ENCODE measurements at places on chromosomes 3 and 15.

- no peak for DNase-seq
Measured at GRCh38 chr15:66580643-66581042, 14.8 kb upstream of the LCTL start.

DNA sequence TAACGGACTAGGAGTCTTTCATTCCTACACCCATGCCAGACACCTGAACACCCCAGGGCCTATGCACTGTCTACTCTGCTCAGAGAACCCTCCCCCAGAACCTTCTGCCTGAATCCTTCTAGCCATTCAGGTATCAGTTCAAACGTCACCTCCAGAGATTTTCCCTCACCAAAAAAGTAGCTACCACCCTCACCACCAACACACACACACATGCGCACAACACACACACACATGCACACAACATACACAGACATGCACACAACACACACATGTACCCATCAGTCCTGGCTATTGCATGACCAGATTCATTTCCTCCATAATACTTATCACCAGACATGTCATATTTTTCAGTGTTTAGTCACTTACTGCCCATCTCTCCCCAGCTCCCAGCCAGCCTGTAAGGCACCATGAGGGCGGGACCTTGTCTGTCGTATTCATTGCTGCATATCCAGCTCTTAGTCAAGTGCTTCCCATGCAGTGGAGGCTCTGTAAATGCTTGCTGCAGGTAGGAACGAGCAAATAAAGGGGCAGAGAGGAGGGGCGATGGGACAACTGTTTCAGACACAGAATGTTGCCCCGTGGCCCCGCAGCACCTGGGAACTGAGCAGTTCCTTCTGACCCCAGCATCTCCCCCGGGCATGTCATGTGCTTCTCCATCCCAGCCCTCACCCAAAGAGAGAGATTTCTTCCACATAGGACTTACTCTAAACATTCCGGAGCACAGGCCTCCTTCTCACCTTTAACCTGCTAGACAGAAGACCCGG, 29.2 kb downstream of the XXYLT1 start:
- DNase-seq, result no peak

GRCh38 chr15:61227269-61227949, 1.7 kb downstream of the RORA start:
- DNase-seq, result peak; percentile 27

DNA sequence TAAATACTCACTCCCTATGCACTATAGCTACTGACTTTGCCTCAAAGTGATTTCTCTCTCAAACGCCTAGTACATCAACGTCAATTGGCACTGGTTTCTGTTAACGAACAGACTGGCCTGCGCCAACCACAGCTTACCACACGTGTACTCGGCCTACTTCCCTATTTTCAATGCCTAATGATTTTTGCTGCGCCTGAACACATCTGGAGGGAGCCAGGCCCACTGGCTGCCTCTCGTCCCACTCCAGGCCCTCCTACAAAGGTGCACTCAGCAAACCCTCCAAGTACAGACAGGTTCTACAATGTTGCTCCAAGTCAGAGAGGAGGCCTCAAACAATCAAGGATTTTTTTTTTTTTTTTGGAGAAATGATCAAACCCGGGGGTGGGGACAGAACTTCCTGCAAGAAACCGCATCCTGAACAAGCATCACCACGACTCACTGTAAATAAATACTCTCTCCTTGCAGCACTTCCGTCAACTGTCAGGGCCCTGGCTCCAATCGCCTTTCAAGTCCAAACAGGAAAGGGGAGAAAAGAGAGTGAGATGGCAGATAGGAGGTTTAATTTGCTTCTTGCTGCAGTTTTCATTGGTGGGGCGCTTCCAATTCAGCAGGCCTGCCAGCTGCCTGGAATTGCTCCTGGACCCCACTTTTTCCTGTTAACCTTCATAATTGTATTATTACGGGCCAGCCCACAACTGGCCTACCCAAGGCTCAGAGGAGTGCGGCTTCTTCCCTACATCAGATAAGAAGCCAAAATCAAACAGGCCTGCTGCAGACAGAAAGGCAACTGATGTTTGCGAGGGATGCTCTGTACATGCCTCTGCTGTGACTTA, 139.3 kb downstream of the FOXP1 start:
- DNase-seq, result no peak

DNA sequence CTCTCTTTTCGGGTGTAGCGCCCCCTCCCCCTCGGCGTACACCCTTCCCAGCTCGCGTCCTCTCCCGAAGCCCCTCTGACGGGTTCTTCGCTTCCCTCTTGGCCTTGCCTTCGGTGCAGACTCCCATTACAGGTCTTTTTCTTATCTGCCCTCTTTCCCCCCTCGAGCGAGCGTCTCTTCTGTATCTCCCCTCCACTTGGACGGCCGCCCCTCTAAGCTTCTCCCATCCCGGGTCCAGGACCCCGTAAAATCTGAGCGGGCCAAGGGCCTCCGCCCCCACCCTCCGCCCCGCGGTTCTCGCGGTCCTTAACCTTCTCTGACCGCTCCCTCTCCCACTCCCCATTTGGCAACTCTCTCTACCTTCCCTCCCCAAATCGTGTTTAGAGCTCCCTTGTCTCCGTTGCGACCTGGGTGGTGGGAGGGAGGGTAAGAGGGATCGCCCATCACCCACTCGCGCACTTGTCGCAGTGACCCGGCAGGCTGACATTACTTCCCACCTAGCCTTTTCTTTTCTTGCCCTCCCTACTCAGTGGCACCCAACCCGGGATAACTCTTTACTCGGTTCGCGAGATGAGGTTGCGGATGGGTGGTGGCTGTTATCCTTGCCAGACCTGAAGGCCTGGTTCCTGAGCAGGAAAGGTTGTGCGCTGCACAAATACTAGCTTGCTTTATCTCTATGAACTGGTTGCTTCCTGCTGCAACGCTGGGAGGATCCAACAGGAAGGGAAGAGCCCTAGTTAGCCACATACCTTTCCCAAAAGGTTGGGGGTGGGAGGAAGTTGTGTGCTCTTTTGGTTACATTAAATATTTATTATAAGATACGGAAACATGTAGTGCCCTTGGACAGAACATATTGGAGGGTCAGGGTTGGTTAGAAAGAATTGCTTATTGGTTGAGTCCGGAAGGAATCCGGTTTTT, 922 bp downstream of the RAB11A start:
- no peak for DNase-seq

DNA sequence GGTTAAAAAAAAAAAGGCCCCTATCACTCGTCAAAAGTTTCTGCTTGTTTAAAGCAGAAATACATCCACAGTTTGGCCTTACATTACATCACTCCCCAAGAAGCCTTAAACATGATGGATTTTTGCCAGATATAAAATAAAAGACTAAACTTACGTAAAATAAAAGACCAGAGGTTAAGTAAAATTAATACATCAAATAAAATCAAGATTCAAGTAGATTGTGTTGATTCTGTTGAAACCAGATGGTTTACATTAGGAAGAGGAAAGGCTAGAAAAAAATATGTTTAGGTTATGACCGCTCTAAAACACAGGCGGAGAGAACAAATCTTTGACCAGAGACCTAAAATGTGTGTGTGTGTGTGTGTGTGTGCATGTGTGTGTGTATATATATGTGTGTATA, 104.1 kb downstream of the DUT start:
- no peak for DNase-seq

DNA sequence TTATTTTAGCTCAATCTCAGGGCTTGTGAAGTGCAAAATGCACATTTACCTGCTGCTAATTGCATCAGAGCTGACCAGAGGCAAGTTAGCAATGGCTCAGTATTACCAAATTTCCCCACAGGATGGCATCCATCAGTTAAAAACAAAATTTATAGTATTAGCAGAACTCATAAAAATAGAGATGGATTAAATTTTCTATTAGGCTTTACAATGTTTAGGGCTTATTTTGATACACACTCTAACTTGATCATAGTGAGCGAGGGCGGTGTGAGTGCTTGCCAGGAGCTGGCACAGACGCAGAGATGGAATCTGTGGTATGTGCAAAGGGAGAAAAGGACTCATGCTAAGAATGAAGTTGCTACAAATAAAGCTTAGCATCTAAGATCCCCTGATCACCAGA, 241.0 kb downstream of the NSUN3 start:
- no peak for DNase-seq

DNA sequence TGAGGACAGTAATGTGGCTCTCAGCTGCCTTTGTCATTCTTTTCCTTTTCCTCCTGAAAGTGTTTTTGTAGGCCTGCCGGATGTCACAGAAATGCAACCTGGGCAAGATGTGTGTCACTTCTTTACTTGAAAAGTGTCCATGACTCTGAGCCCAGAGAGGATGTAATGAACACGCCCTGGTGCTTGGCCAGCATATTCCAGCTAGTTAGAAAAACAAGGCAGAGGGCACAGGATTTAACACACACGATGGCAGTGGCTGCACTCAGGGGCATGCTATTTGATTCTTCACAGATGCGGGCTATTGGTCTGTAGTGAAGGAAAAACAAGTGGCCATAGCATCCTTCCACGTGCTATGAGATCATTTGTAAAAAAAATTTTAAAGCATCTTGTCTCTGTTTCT, 30.3 kb upstream of the PTX3 start:
- no peak for DNase-seq

DNA sequence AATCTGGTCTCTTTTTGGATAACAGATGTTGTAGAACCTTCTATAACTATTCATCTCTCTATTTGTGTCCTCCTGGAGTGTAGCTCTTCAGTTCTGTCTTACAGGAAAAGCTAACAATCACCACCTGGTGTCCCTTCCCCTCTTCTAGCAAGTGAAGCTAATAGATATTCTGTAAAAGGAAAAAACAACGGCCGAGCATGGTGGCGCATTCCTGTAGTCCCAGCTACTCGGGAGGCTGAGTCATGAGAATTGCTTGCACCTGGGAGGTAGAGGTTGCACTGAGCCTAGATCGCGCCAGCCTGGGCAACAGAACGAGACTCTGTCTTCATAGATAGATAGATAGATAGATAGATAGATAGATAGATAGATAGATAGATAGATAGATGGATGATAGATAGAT, 779.4 kb downstream of the TUSC7 start:
- no peak for DNase-seq

DNA sequence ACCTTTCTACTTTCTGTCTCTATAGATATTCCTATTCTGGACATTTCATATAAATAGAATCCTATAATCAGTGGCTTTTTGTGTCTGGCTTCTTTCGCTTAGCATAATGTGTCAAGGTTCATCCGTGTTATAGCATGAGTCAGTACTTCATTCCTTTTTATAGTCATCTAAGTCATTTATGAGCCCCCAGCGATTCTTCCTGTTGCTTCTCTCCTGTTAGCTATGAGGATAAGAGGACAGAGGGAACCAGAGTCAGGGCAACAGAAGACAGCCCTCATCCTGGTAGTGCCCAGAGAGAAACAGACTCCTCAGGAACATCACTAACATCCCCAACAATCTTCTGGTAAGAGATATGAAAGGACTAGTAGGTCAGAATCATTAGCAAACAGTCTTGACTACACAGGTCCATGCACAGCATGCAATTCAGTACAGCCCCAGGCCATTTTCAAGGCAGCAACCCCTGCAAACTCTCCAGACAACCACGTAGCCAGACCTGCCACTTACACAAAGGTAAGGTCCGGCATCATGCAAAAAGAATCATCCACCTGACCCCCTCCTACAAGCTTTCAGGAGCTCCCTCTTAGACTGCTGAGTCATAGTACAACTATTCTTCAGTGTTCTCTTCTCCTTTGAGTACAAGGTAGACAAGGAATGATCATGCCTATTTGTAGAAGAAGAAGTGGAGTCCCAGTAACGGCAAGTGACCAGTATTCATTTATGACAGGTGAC, 91.5 kb downstream of the MYLK start:
- DNase-seq, result no peak

DNA sequence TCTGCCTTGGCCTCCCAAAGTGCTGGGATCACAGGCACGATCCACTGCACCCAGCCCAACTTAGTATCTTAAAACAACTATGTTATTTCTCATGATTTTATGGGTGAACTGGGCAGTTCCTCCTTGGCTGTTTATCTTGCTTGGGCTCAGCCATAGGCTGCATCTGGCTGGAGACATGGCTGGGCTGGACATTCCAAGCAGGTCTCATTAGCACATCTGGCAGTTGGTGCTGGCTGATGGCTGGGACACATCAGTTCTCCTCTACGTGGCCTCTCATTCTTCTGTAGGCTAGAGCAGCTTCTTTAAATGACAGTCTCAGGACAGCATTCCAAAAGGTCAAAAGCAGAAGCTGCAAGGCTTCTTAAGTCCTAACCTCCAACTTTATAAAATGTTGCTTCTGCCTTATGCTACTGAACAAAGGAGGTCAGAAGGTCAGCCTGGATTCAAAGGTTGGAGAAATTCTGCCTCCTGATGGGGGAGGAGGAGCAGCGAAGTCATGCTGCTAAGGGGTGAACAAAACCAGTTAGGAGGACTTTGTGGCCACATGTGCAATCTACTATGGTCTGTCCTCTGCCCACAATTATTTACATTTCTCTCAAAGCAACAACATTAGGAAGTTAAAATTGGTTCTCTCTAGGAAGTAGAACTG, 144.0 kb downstream of the AQP9 start:
- DNase-seq, result no peak

DNA sequence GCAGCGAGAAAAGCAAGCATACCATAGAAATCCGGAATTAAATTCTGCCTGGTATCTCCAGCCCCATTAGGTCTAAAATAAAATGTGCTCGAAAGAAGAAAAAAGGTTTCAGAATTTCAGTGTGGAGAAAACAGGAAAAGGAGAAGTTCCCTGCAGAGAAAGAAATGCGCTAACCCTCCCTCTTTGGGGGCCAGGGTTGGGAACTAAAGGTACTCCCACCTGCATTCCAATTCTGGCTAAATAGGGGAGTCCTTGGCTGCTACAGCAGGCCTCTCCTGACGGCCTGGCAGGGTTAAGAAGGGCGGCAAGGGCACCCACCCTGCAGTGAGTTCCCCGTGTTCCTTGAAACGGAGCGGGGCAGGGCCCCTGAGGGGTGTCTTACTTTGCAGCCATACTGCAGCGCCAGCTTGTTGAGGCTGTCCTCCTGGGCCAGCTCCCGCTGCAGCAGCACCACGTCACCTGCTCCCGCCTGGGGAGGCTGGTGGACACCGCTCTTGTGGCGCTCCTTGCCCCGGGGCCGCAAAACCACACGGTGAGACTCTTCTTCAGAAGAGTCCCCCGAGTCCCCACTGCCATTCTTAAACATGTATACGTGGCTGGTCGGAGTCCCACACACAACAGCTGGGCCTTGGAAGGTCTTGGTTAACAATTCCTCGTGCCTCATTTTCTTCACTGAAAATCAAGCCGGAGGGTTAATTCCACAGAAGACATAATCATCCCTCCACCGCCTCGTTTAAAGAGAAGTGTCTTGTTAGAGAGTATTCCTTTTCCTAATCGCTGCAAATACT, 1.7 kb downstream of the LYSMD4 start:
- no peak for DNase-seq

DNA sequence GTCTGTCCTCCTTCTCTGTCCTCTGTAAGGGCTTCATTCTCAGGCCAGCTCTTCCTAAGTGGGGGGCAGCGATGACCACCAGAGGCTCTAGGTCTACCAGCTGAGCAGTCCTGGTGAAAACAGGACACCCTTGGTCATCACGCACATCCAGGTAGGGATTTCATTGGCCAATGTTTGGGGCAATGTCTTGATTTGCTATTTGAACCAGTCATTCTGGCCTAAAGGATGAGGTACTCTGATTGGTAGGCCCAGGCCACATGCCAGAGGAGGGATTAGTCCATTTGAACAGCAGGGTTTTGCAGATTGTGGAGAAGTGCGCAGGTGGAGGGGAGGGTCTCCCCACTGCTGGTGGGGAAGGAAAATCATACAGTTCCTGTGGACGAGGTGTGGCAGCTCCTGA, 57.3 kb downstream of the PLXNA1 start:
- no peak for DNase-seq
